ENCODE measurements at places on chromosomes 6 and 20. TPM values are rescaled to one million over a fixed set of nuclear protein-coding genes. Genes with fewer than 3 reads are reported as not detected.
A peak's percentile ranks its signal among the peaks of the same experiment; 100 is the strongest.

- peaks cover 35% of the 10 kb centered on the region for H3K27me3 ChIP-seq
- H3K4me3 ChIP-seq: no peak overlapping the region
- peak; percentile 39 for DNase-seq
- no peak overlapping the region for H3K27ac ChIP-seq
- no peaks in the 10 kb centered on the region for H3K36me3 ChIP-seq
Observed at GRCh38 chr20:64101731-64102621, 5.4 kb downstream of the NPBWR2 start.

DNA sequence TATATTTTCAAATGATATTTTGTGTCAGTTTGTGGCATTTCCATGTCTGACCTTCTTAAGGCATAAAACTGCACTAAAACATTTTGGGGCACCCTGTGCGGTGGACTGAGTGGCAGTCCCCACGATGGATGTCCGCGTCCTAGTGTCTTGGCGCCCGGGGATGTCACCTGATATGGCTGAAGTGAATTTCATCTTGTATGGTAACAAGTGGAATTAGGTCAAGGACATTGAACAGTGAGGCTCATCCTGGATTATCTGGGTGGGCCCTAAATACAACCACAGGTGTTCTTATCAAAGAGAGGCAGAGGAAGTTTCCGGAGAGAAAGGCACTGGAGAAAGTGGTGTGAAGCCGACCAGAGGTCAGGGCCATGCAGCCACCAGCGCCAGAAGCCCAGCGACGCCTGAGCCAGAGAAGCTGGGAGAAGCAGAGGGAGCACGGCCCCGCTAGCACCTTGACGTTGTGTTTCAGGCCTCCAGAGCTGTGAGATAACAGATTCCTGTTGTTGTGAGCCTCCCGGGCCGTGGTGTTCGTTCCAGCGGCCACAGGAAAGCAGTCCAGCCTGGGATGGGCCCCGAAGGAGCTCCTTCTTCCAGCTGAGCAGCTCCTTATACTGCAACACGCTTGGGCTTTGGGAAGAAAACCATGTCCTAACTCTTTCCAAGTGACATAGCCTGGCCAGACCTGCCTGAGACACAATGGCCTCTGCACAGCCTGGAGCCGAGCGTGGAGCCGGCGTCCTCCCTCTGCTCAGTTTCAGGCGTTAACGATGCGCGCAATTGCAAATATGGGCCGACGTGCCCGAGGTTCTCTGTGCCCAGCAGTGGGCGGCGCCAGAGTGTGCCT is 22.5 kb downstream of the THBS2 start:
- no peaks in the 10 kb centered on the region for H3K4me1 ChIP-seq
- H3K27ac ChIP-seq: no peak overlapping the region
- H3K27me3 ChIP-seq: no peaks in the 10 kb centered on the region
- H3K36me3 ChIP-seq: peaks cover 31% of the 10 kb centered on the region
- no peak overlapping the region for H3K4me3 ChIP-seq
- no peak for DNase-seq

GRCh38 chr20:48886194-48886593 is 35.3 kb upstream of the ARFGEF2 start:
- no peak overlapping the region for H3K4me3 ChIP-seq
- H3K27ac ChIP-seq: no peak overlapping the region
- peaks cover 6% of the 10 kb centered on the region for H3K27me3 ChIP-seq
- no peak for DNase-seq
- H3K4me1 ChIP-seq: no peaks in the 10 kb centered on the region

- H3K4me3 ChIP-seq: no peak overlapping the region
- no peak overlapping the region for H3K27ac ChIP-seq
- DNase-seq: no peak
Observed at GRCh38 chr6:10315034-10315433, 99.8 kb downstream of the TFAP2A start.

GRCh38 chr6:14216946-14217684 is 99.5 kb downstream of the CD83 start:
- no peak overlapping the region for H3K27ac ChIP-seq
- H3K4me1 ChIP-seq: no peaks in the 10 kb centered on the region
- no peaks in the 10 kb centered on the region for H3K36me3 ChIP-seq
- no peak overlapping the region for H3K4me3 ChIP-seq
- no peaks in the 10 kb centered on the region for H3K27me3 ChIP-seq
- peak; percentile 16 for DNase-seq

DNA sequence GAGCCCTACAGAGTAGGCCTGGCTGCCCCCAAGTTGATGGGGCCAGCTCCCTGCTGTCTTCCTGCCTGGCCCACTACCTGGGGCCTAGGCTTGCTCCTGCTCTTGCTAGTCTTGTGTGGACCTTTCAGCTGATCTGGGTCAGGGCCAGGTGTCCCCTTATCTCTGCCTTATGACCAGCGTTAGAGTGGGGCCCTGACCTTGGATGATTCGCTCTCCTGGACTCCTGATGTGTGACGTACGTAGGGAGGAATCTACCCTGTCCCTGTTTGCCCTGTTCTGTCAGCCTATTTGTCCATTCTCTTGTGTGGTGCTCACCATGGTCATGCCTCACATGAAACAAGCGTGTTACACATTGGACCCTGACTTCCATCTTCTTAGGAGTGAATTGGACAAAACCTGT is 571.8 kb downstream of the QKI start:
- H3K27ac ChIP-seq: no peak overlapping the region
- H3K36me3 ChIP-seq: no peaks in the 10 kb centered on the region
- H3K4me1 ChIP-seq: no peaks in the 10 kb centered on the region
- no peak overlapping the region for H3K4me3 ChIP-seq

- 0 out of 2 replicates have a peak, but pooled peaks cover 5% of the 10 kb centered on the region for H3K36me3 ChIP-seq
- no peak overlapping the region for H3K27ac ChIP-seq
- peaks cover 30% of the 10 kb centered on the region for H3K4me1 ChIP-seq
- no peak for DNase-seq
- no peak overlapping the region for H3K4me3 ChIP-seq
Observed at GRCh38 chr6:113288409-113288808, 568.7 kb upstream of the MARCKS start.

- no peak for DNase-seq
- peaks cover 17% of the 10 kb centered on the region for H3K27me3 ChIP-seq
- H3K4me3 ChIP-seq: no peak overlapping the region
- no peaks in the 10 kb centered on the region for H3K36me3 ChIP-seq
- H3K4me1 ChIP-seq: 0 out of 2 replicates have a peak, but pooled peaks cover 3% of the 10 kb centered on the region
- H3K27ac ChIP-seq: no peak overlapping the region
Observed at GRCh38 chr6:56243518-56244070, 3.8 kb downstream of the COL21A1 start.

GRCh38 chr6:74451953-74452352 is 753.9 kb downstream of the COL12A1 start:
- no peak for DNase-seq
- H3K4me3 ChIP-seq: no peak overlapping the region
- H3K27me3 ChIP-seq: no peaks in the 10 kb centered on the region
- no peaks in the 10 kb centered on the region for H3K36me3 ChIP-seq
- no peak overlapping the region for H3K27ac ChIP-seq

DNA sequence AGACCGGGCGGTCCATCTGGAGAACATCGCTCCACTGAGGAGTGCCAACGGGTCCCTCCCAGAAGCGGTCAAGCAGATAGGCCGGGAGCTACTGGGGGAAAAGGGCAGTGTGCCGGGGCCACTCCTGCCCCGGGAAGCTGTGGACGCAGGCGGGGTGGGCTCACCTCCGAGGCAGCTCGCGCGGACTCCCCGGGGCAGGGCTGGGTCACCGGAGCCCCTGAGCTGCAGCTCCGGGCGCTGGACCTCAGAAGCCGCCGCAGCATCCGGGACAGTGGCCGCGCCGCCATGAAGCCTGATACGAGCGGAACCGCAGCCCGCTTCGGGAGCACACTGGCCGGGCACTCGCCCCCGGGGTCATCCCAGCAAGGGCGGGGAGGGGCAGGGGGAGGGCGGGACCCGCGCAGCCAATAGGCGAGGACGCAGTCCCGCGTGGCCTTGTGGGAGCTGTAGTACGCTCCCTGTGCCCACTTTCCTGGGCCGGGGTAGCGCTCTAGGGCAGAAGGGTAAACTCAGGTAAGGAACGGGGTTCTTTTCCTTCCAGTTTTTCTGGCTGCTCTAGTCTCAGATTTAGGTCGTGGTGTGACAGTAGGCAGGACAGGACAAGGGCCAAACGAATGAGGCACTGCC is at the start of gene MOCS1:
Gene MOCS1, minus strand, starts transcription at position 332 of the 627 bp plus-strand sequence. Its CDS starts 45 bp downstream, at position 287.
- no peaks in the 10 kb centered on the region for H3K36me3 ChIP-seq
- DNase-seq: peak; percentile 80
- H3K27me3 ChIP-seq: no peaks in the 10 kb centered on the region
- peak within 1 kb of the TSS; percentile 90 for H3K4me3 ChIP-seq
- H3K4me1 ChIP-seq: peaks cover 13% of the 10 kb centered on the region

DNA sequence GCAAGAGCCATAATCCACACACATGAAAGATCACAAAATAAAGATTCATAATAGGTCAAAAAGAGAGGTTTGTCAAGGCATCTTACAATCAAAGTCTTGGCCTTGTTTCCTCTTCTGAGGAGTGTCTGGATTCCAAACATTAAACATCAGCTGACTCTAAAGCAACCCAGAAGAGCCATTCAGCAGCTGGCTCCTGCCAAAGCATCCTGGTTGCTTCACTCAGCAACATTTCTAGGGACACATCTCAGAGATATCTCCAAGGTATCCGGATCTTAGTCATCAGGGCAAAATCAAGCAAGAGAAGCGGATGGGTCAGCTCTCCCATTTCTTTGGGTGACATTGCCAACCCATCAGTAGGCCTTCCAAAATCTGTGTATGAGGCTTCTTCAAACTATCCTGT is 139.6 kb downstream of the KIF6 start:
- no peak overlapping the region for H3K4me3 ChIP-seq
- no peak for DNase-seq
- no peaks in the 10 kb centered on the region for H3K27me3 ChIP-seq
- no peak overlapping the region for H3K27ac ChIP-seq
- no peaks in the 10 kb centered on the region for H3K36me3 ChIP-seq

- H3K36me3 ChIP-seq: no peaks in the 10 kb centered on the region
- H3K4me3 ChIP-seq: peak overlapping the region; percentile 98
- H3K4me1 ChIP-seq: peaks cover 24% of the 10 kb centered on the region
- no peaks in the 10 kb centered on the region for H3K27me3 ChIP-seq
- DNase-seq: peak; percentile 81
Observed at GRCh38 chr6:75206576-75207342, 906 bp upstream of the COL12A1 start.

GRCh38 chr6:156933201-156934068 is 156.3 kb downstream of the ARID1B start:
- no peaks in the 10 kb centered on the region for H3K4me1 ChIP-seq
- H3K27me3 ChIP-seq: no peaks in the 10 kb centered on the region
- no peak for DNase-seq
- peaks cover 8% of the 10 kb centered on the region for H3K36me3 ChIP-seq

DNA sequence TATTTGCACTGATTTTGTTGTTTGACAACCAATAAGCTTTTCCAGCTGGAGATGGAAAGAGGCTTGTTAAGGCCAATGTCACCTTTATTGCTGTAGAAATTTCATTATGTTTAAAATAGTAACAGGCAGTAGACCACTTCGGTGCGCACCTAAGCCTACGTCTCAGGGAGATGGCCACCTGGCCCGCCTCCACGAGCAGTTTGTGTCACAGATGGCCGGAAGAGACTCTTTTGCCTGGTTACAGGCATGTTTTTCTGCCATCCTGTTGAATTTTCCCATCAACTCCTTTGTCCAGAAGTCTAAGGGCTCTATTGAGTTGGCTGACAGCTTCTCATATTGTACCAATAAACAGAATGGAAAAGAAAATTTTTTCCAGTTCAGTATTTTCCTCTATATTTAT is 51.0 kb downstream of the SLC9A8 start:
- no peaks in the 10 kb centered on the region for H3K27me3 ChIP-seq
- no peak overlapping the region for H3K27ac ChIP-seq
- no peak overlapping the region for H3K4me3 ChIP-seq
- peaks cover 26% of the 10 kb centered on the region for H3K4me1 ChIP-seq
- no peak for DNase-seq

DNA sequence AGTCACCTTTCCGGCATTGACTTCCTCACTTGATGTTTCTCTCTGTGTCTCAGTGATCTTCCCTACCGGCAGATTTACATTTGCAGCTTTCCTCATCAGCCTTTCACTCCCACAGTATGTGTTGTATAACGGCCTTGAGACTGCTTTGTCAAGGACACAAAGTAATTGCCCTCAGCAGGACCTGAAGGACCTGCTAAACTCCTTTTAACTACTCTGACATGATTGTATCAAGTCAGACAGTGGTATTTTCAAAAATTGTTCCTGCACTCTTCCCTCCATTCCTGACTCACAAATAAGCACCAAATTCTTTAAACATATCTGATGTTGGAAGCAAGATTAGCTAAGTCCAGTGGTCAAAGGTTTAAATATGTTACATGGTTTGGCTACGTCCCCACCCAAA is 62.4 kb downstream of the PDE10A start:
- H3K27me3 ChIP-seq: no peaks in the 10 kb centered on the region
- H3K27ac ChIP-seq: no peak overlapping the region
- DNase-seq: no peak
- no peaks in the 10 kb centered on the region for H3K36me3 ChIP-seq
- no peak overlapping the region for H3K4me3 ChIP-seq

- H3K4me3 ChIP-seq: no peak overlapping the region
- DNase-seq: no peak
- peaks cover 17% of the 10 kb centered on the region for H3K27me3 ChIP-seq
- no peaks in the 10 kb centered on the region for H3K4me1 ChIP-seq
Observed at GRCh38 chr6:90162648-90163387, 133.8 kb downstream of the BACH2 start.

DNA sequence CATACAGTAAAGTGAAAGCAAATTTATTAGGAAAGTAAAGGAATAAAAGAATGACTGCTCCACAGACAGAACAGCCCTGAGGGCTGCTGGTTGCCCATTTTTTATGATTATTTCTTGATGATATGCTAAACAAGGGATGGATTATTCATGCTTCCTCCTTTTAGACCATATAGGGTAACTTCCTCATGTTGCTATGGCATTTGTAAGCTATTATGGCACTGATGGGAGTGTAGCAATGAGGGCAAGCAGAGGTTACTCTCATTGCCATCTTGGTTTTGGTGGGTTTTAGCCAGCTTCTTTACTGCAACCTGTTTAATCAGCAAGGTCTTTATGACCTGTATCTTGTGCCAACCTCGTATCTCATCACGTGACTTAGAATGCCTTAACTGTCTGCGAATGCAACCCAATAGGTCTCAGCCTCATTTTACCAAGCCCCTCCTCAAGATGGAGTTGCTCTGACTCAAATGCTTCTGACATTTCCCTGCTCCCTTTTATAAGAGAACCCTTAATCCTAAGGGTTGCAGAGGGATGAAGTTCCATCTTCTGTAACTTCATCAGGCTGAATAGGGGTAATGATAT is 280.1 kb upstream of the RGS17 start:
- H3K36me3 ChIP-seq: no peaks in the 10 kb centered on the region
- H3K27me3 ChIP-seq: no peaks in the 10 kb centered on the region
- no peak overlapping the region for H3K27ac ChIP-seq
- no peaks in the 10 kb centered on the region for H3K4me1 ChIP-seq

- peak; percentile 99 for DNase-seq
- H3K36me3 ChIP-seq: no peaks in the 10 kb centered on the region
- no peak overlapping the region for H3K4me3 ChIP-seq
- peaks cover 12% of the 10 kb centered on the region for H3K4me1 ChIP-seq
Observed at GRCh38 chr6:7914991-7915789, 4.6 kb upstream of the TXNDC5 start.

GRCh38 chr20:15039088-15039752 is 701.8 kb upstream of the FLRT3 start:
- H3K4me3 ChIP-seq: no peak overlapping the region
- DNase-seq: no peak
- H3K27me3 ChIP-seq: no peaks in the 10 kb centered on the region
- no peaks in the 10 kb centered on the region for H3K4me1 ChIP-seq

Gene MYB
- 1.2 TPM for total RNA-seq

Gene HLA-DQA2
- total RNA-seq: not detected

Gene PRIM2
- total RNA-seq: 51.2 TPM

Gene PRDM1
- 2.7 TPM for total RNA-seq

Gene PRSS35
- total RNA-seq: not detected

Gene RFX6
- not detected for total RNA-seq

Gene ZNF165
- 0.86 TPM for total RNA-seq

Gene HLA-DQB1
- not detected for total RNA-seq

Gene FNDC11
- not detected for total RNA-seq

Gene WFDC10B
- total RNA-seq: not detected

Gene TMEM244
- total RNA-seq: not detected
